Fibroblast of skin of right quadriceps (primary cell): ENCODE measurements at places on chromosomes 12 and 14.
A peak's percentile ranks its signal among the peaks of the same experiment; 100 is the strongest.

DNA sequence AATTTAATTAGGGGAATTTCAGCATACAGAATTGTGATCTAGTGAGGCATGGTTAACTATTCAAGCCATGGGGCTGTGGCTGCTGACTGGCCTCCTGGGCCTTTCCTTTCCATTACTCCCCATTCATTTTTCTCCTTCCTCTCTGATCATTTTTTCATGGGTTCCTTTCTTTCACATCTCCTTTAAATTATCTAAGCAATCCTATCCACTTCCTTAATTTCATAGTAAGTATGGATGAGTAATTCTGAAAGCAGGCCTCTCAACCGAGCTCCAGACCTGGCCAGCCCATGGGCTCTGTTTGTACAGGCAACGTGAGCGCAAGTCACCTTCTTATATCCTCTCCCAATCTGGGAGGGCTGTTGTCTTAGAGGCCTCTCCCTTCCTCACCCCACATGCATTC lies 13.4 kb downstream of the CKAP4 start:
- DNase-seq: peak; percentile 43

DNA sequence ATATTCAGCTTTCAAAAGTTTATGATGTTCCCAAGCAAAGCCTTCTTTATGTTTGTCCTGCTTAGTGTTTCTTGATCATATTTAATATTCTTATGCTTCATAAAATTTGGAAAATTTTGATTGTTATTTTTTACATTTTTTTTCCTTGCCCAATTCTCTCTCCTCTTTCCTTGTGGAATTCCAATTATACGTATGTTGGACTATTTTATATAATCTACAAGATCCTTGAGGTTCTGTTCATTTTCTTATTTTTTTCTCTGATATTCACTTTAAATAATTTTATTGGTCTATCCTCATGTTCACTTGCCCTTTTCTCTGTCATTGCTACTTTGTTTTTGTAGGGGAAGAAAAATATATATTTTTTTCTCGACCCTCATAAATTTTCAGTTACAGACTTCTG lies 167.7 kb downstream of the DYRK2 start:
- no peak for DNase-seq

DNA sequence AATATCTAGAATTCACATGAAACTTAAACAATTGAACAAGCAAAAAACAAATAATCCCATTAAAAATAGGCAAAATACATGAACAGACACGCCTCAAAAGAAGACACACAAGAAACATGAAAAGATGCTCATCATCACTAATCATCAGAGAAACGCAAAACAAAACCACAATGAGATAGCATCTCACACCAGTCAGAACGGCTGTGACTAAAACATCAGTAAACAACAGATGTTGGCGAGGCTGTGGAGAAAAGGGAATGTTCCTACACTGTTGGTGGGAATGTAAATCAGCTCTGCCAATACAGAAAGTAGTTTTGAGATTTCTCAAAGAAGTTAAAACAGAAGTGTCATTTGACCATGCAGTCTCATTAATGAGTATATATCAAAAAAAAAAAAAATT lies 121.3 kb downstream of the PTPRO start:
- DNase-seq: no peak

DNA sequence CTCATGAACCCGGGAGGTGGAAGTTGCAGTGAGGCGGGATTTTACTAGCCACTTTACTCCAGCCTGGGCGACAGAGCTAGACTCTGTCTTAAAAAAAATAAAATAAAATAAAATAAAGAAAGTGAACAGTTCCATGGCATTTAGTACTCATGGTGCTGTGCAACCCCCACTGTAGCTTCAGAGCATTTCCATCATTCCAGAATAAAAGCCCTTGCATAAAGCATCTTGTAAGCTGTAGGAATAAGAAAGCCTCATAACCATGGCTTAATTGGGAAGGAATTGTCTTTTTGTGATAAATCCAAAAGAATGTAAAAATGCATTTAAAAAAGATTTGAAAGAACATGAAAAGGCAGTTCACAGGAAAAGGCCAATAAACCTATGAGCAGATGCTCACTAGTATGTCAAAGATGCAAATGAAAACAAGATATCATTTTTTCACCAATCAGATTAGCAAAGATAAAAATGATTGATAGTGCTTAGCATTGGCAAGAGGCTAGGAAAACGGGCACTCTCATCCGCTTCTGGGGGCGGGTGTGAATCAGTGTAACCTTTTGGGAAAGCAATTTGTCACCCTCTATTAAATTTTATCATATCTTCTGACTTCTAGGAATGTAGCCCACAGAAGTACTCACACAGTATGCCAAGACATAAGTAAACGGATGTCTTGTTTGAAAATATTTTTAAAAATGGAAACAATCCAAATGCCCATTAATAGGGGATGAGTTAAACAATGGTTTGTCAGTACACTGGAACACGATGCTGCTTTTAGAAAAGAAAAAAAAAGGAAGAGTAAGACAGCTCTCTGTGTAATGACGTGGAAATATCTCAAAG lies 46.6 kb downstream of the CFAP251 start:
- DNase-seq: peak; percentile 87

GRCh38 chr12:58918469-58918844 lies 1.8 kb downstream of the LRIG3 start:
- peak; percentile 31 for DNase-seq

DNA sequence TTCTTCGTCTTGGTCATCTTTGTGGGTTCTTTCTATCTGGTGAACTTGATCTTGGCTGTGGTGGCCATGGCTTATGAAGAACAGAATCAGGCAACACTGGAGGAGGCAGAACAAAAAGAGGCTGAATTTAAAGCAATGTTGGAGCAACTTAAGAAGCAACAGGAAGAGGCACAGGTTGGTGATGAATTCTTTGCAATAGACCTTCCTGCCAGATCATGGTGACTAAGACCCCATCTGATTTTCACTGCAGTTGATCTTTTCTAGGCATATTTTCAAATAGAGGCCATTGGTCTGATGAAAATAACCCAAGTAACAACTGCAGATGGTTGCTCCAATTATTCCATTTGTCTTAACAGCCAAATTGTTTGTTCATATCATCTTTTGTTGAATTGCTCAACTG lies 114.4 kb downstream of the SCN8A start:
- DNase-seq: no peak

DNA sequence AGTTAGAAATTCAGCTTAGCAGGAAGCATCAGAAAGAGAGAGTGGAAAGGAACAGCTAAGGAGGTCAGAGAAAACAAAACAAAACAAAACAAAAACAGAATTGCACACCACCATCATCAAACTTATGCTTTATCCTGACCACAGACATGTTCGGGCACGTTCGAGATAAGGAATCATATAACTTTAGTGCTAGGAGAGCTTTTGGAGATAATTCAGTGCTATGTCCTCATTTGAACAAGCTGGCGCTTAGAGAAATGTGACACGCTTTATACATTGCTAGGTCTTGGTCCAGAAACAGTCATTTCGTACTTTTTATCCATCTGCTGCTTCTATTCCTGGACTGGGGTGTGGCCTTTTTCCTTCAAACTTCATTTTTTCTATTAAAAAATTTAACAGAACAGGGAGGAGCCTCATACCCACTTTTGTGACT lies 213.1 kb downstream of the PTPRO start:
- no peak for DNase-seq

DNA sequence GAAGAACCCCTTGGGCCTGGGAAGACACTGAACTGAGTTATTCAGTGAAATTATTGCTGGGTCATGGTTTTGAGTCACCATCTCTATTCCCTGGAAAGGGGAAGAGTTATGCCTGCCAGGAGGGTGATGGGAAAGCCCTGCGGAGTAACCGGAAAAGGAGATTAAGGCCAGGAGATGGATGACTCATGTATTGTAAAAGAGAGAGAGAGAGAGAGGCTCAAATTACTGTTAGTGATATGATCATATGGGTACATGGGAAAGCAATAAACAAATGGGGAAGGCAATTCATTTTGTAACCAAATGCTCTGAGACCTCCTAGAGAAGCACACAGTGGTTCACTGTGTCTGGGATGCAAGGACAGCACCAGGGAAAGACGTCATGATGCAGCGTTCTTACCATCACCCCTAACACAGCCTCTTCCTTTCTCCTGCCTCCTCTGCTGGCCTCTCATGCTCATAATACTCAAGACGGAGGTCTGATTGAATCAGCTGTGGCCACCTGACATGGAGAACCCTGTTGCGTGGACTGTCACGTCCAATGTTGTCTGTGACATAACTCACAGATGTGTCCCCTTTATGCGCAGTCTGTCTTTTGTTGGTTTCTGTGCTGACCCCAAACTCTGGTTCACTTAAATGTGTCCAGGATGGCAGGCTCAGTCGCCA lies 243.7 kb downstream of the TMEM132D start:
- peak; percentile 90 for DNase-seq
